ENCODE measurements at places on chromosomes 6 and 20.
A peak's percentile ranks its signal among the peaks of the same experiment; 100 is the strongest.

DNA sequence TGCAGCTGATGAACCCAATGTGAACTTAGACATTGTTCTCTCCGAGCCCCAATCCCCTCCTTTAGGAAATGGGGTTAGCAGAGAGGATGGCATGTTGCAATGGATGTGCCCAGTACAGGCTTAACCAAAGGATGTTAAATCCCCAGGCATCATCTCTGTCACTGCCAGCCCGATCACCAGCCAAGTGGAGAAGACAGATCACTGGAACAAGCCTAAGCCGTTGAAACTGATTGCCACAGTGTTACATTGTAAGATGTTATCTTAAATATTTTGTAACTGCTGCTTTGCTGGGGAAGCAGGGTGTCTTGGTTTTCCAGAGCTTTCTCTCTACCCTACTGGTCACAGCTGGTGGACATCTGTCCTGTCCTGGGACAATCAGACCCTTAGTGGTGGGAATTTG, 783.4 kb upstream of the CHD6 start:
- no peak for ATAC-seq

DNA sequence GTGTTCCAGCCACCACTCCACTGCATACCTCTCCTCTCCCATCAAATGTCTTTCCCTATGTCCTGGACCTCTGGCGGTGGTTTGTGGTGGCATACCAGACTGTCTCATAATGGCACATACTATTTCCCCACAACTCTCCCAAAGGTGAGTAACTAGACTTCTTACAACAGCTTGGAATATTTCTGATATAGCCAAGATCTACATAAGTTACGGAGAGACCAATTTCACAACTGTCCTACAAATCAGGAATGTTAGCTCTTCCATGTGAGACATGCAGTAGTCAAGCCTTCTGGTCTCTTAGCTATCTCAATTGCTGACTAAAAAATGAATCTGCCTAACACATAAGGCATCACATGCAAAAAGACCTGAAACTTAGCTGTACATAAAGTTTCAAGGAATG, 588.9 kb downstream of the RNF144B start:
- no peak for ATAC-seq

DNA sequence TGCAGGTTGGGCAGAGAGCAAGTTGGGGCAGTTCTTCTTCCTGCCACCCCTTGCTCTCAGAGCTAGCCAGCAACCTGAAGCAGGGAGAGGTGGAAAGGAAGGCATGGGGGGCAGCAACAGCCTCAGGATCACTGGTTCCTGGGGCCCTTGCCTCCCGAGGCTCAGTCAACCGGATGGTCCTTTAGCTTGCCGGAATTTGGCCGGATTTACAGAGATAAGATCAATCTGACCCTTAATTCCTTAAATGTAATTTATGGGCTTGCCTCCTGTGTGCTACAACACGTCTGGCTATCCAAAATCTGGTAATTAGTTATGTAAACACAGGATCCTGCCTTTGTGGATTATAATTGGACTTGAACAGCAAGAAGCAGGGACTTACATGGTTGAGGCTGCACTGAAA, 19.5 kb upstream of the TCP11 start:
- peak; percentile 30 for ATAC-seq

- ATAC-seq, result peak; percentile 9
Measured at GRCh38 chr6:129647044-129647443, 62.9 kb downstream of the ARHGAP18 start.

GRCh38 chr6:56659721-56660380, 17.2 kb upstream of the DST start:
- no peak for ATAC-seq

DNA sequence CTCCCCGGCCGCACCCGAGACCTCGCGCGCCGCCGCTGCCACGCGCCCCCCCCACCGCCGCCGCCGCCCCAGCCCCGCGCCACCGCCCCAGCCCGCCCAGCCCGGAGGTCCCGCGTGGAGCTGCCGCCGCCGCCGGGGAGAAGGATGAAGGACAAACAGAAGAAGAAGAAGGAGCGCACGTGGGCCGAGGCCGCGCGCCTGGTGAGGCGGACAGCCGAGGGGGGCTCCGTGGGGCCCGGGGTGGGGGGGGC, 426 bp downstream of the ASXL1 start:
- no peak for ATAC-seq

GRCh38 chr6:136410201-136411024, 120.8 kb upstream of the BCLAF1 start:
- ATAC-seq, result no peak

GRCh38 chr6:17600527-17601385, 654 bp downstream of the FAM8A1 start:
- peak; percentile 73 for ATAC-seq

DNA sequence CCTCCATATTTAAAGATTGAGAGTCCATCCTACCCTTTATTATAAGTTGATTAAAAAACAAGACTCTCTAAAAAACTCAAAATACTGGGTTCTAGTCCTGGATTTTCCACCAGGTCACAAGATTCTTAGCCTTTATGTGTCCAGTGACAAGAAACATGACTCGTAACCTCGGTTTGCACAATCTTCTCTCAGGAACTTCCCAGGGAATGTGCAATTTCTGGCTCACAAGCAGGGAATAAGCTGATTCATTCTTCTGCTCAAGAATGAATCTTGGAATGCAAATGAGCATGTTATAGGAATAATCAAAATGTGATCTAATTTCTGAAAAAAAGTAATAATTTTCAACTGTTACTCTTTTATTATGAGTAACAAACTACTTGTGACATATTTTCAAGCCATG, 45.1 kb downstream of the OGFRL1 start:
- ATAC-seq, result peak; percentile 69
